ENCODE measurements at places on chromosomes 12 and 14. TPM values are rescaled to one million over a fixed set of nuclear protein-coding genes. Genes with fewer than 3 reads are reported as not detected.

CLEC6A gene
- total RNA-seq, result not detected

METTL25 gene
- 3.0 TPM for total RNA-seq

TAS2R42 gene
- total RNA-seq, result not detected

TAS2R19 gene
- 8.1 TPM for total RNA-seq

ERGIC2 gene
- 107 TPM for total RNA-seq

TAS2R10 gene
- 0.36 TPM for total RNA-seq

All from IMR-90 (cell line).